ENCODE measurements at places on chromosomes 5 and 9. TPM values are rescaled to one million over a fixed set of nuclear protein-coding genes. Genes with fewer than 3 reads are reported as not detected.

Gene PLAC8L1
- not detected for total RNA-seq

Gene BAAT
- not detected for total RNA-seq

Gene LIX1
- not detected for total RNA-seq

Gene IFNA17
- not detected for total RNA-seq

Gene UQCRQ
- 276 TPM for total RNA-seq

Gene LHX2
- total RNA-seq, result 0.31 TPM

Gene ENTPD2
- total RNA-seq, result 0.67 TPM

Gene PROB1
- total RNA-seq, result 28.6 TPM

Gene FOXD4L6
- total RNA-seq, result not detected

GRCh38 chr9:136441681-136442245 lies 2.1 kb upstream of the INPP5E start:
- no peaks in the 10 kb centered on the region for H3K27me3 ChIP-seq
- peaks cover 60% of the 10 kb centered on the region for H3K36me3 ChIP-seq
- no peak overlapping the region for H3K4me3 ChIP-seq
- H3K4me1 ChIP-seq, result no peaks in the 10 kb centered on the region

- no peaks in the 10 kb centered on the region for H3K4me1 ChIP-seq
- no peak for DNase-seq
- no peak overlapping the region for H3K4me3 ChIP-seq
- H3K36me3 ChIP-seq, result no peaks in the 10 kb centered on the region
- H3K27ac ChIP-seq, result no peak overlapping the region
These were observed 109.1 kb downstream of the DOCK2 start for GRCh38 chr5:169746147-169746694.

- H3K27ac ChIP-seq, result no peak overlapping the region
- no peaks in the 10 kb centered on the region for H3K36me3 ChIP-seq
- no peak overlapping the region for H3K4me3 ChIP-seq
These were observed 17.5 kb upstream of the JAK2 start for GRCh38 chr9:4967523-4967922.

- no peaks in the 10 kb centered on the region for H3K4me1 ChIP-seq
- H3K4me3 ChIP-seq, result no peak overlapping the region
- H3K36me3 ChIP-seq, result no peaks in the 10 kb centered on the region
- no peak for DNase-seq
These were observed 92.0 kb downstream of the SPOCK1 start for GRCh38 chr5:137407090-137407489.

- DNase-seq, result no peak
- no peaks in the 10 kb centered on the region for H3K36me3 ChIP-seq
- no peak overlapping the region for H3K27ac ChIP-seq
These were observed 105.0 kb downstream of the FGF18 start for GRCh38 chr5:171524466-171524865.

- DNase-seq, result no peak
- H3K27me3 ChIP-seq, result no peaks in the 10 kb centered on the region
- H3K27ac ChIP-seq, result no peak overlapping the region
- H3K4me1 ChIP-seq, result no peaks in the 10 kb centered on the region
These were observed 16.0 kb upstream of the SLC22A5 start for GRCh38 chr5:132353486-132353995.

GRCh38 chr9:115213818-115214334 lies 95.9 kb upstream of the TNC start:
- H3K27me3 ChIP-seq, result no peaks in the 10 kb centered on the region
- no peak overlapping the region for H3K4me3 ChIP-seq
- H3K4me1 ChIP-seq, result no peaks in the 10 kb centered on the region
- DNase-seq, result no peak
- H3K27ac ChIP-seq, result no peak overlapping the region

DNA sequence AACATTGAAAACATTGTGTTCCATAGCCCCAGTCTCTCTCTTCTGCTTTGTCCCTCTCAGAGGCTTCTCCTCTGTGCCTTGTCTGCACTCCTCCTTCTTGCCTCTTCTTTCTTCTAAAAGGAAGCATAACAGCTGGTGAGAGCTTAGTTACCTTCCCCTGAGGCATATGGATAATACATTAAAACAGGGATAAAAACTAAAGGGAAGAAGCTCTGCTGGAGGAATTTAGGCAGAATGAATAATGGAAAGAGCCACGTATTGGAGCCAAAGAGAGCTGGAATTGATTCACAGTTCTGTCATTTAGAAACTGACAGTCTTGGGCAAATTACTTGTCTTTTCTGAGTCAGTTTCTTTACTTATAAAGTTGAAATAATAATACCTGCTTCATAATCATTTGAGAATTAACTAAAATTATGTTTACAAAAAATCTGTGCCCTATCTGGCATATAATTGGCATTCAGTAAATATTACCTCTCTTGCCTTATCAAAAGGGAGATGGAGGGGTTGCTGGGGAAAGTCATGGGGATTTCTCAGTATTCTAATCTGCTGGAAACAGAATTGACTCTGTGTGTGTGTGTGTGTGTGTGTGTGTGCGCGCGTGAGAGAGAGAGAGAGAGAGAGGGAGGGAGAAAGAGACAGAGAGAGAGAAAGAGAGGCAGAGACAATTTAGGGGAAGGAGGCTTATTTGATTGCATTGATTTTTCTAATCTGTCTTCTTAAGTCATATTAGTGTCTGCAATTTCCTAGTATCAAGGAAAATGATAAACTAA lies 20.2 kb downstream of the ZNF474 start:
- no peak for DNase-seq
- H3K27ac ChIP-seq, result no peak overlapping the region
- H3K4me3 ChIP-seq, result no peak overlapping the region
- H3K27me3 ChIP-seq, result no peaks in the 10 kb centered on the region
- no peaks in the 10 kb centered on the region for H3K36me3 ChIP-seq

GRCh38 chr5:97986069-97986468 lies 787.4 kb upstream of the RGMB start:
- no peak for DNase-seq
- H3K4me3 ChIP-seq, result no peak overlapping the region
- no peaks in the 10 kb centered on the region for H3K36me3 ChIP-seq
- no peak overlapping the region for H3K27ac ChIP-seq

DNA sequence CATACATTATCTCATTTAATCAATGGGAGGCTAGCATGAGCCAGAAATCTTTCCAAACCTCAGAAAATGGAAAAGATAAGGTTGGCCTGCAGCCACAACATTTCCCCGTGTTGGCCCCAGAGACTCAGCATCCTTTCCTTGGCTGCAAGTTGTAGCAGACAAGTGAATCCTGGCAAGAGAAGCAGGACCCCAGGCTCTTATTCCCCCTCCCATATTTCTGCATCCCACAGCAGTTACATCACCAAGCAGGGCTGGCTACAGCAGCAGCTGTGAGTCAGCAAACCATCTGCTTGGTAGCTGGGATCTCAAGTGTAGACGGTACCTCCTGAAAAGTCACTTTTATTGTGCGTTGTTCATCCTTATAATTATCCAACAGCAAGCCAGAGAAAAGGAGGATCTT lies 212.4 kb downstream of the GNA14 start:
- DNase-seq, result no peak
- no peaks in the 10 kb centered on the region for H3K27me3 ChIP-seq
- H3K27ac ChIP-seq, result no peak overlapping the region
- H3K36me3 ChIP-seq, result no peaks in the 10 kb centered on the region
- H3K4me3 ChIP-seq, result no peak overlapping the region
- no peaks in the 10 kb centered on the region for H3K4me1 ChIP-seq

GRCh38 chr5:87347272-87347671 lies 65.5 kb downstream of the CCNH start:
- H3K27me3 ChIP-seq, result no peaks in the 10 kb centered on the region
- peaks cover 7% of the 10 kb centered on the region for H3K36me3 ChIP-seq
- DNase-seq, result no peak
- no peaks in the 10 kb centered on the region for H3K4me1 ChIP-seq

- H3K27ac ChIP-seq, result peak overlapping the region; percentile 99
- DNase-seq, result no peak
- H3K36me3 ChIP-seq, result no peaks in the 10 kb centered on the region
- no peaks in the 10 kb centered on the region for H3K27me3 ChIP-seq
These were observed 37.4 kb upstream of the SYNPO start for GRCh38 chr5:150603052-150603451.

DNA sequence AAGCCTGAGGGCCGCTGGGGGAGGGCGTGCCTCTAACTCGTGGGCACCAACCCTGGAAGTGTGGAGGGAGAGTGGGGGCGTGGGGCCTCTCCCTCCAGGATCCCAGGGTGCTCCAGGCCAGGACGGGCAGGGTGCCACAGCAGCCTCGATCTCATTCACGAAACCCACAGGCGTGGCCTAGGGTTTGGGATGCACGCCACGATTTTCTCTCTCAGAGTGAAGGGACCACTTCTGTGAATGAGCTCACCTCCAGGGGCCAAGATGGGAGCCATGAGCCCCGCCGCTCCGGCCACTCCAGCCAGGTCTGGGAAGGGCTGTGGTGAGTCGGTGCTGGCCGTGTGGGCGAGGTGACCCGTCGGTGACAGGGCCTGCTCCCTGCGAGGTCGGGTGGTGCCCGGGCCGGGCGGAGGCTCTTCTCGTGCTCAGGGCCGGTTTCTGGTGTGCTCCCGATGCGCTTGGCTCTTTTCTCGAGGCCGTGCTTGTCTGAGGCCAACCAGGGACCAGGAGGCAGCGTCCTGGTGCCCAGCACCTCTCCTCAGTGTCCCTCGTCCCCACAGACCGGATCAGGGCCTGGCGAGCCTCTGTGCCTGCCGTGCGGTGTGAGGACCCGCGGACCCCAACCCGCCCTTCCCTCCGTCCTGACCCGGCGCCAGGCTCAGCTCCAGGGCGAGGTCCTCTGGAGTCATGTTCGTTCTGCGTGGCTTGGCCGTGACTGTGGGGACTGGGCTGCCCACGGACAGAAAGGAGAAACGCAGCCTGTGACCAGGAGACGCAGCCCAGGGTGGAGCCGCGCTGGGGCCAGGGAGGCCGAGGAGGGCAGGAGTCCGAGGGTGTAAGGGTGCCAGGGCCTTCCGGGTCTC lies 31.0 kb downstream of the TPPP start:
- H3K27me3 ChIP-seq, result no peaks in the 10 kb centered on the region
- H3K4me3 ChIP-seq, result no peak overlapping the region
- DNase-seq, result no peak
- peaks cover 43% of the 10 kb centered on the region for H3K36me3 ChIP-seq

DNA sequence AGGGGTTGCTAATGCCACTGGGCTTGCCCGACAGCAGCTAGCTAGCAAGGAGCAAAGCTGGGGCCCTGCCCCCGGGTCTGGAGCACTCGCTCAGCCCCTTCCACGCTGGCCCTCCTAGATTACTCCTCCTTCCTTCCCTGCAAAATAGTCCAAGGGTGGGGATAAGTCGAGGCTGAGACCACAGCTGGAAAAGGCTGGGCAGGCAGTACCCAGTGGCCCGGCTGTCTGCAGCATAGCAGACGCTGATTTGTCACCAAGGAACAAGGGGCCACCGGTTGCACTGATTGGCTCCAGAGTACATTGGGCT lies 73.9 kb downstream of the ADAMTS2 start:
- H3K27me3 ChIP-seq, result no peaks in the 10 kb centered on the region
- no peaks in the 10 kb centered on the region for H3K4me1 ChIP-seq
- no peak overlapping the region for H3K4me3 ChIP-seq

DNA sequence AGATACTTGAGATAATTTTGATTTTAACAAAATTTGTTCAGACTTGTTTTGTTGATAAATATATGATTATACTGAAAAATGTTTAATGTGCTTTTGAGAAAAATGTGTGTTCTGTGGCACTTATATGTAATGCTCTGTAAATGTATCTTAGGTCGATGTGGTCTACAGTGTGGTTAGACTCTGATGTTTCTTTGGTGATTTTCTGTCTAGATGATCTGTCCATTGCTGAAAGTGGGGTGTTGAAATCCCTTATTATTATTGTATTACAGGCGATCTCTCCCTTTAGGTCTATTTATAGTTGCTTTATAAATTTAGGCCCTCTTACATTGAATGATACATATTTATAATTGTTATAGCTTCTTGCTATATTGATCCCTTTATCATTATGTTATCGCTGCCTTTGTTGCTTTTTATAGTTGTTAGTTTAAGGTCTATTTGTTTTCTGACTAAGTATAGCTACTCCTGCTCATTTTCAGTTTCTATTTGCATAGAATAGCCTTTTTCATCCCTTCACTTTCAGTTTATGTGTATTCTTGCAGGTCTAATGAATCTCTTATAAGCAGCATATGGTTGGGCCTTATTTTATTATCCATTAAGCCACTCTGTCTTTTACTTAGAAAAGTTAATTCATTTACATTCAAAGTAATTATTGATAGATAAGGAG lies 124.3 kb downstream of the MRPS30 start:
- H3K27ac ChIP-seq, result no peak overlapping the region
- no peaks in the 10 kb centered on the region for H3K36me3 ChIP-seq
- no peaks in the 10 kb centered on the region for H3K27me3 ChIP-seq
- no peak overlapping the region for H3K4me3 ChIP-seq

DNA sequence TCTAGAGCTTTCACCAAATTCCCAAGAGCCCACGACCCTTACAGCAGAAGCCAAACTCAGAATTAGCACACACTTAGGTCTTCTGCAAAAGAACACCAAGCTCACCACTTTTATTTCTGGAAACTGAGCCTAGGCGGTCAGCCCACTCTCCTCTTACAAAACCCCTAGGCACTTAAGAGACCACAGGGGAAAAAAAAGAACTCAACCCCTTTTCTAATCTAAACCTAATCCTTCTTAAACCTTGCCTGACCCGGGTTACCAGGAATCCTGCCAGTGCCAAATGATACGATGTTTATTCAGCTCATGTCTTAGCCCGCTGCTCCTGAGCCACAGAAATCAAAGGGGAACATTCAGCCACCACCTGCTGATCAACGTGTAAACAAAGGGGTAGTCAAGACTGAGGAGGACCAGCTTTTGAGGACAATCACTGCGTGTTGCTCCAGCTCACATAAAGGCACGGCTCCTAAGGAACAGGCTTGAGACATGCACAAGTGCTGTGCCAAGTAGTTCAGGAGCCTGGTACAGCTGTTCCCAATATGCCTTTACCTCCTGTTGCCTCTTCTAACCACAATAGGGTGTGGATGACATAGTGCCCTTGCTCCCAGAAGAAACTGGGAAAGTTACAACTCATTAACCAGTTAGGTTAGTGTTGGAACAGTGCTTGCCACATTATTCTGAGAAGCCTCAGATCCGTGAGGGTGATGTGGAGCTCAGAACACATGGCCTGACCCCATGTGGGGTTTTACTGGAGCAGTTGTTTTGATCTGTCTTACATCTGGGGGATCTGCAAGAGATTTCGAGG lies 49.3 kb downstream of the ZFAND5 start:
- no peaks in the 10 kb centered on the region for H3K27me3 ChIP-seq
- no peaks in the 10 kb centered on the region for H3K4me1 ChIP-seq
- peak overlapping the region; percentile 44 for H3K27ac ChIP-seq
- no peaks in the 10 kb centered on the region for H3K36me3 ChIP-seq
- H3K4me3 ChIP-seq, result peak overlapping the region; percentile 25

DNA sequence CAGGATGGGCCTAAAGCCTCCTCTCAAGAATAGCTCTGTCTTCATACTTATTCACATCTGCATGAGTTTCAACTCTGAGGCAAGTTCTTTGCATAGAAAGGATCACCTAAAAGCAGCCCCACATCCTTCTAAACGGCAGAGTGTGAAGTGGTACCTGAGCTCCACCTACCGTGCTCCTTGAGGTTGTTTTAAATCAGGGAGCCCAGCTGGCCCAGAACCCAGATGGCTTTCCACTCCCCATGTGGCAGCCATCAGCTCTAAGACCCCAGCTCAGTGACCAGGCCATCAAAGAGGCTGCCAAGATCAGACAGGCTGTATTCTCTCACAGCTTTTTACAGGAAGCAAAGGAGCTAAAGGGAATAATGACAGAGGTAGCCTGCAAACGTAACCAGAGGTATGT lies 299.3 kb downstream of the RASEF start:
- H3K36me3 ChIP-seq, result no peaks in the 10 kb centered on the region
- no peak for DNase-seq
- no peak overlapping the region for H3K4me3 ChIP-seq
- no peaks in the 10 kb centered on the region for H3K4me1 ChIP-seq
- H3K27me3 ChIP-seq, result no peaks in the 10 kb centered on the region
- H3K27ac ChIP-seq, result no peak overlapping the region

- no peaks in the 10 kb centered on the region for H3K27me3 ChIP-seq
- H3K27ac ChIP-seq, result no peak overlapping the region
- DNase-seq, result no peak
- peak overlapping the region; percentile 65 for H3K4me3 ChIP-seq
These were observed 2.2 kb downstream of the NPR3 start for GRCh38 chr5:32713361-32713769.
